T47D (cell line): ENCODE measurements at places on chromosomes 11 and 22.

DNA sequence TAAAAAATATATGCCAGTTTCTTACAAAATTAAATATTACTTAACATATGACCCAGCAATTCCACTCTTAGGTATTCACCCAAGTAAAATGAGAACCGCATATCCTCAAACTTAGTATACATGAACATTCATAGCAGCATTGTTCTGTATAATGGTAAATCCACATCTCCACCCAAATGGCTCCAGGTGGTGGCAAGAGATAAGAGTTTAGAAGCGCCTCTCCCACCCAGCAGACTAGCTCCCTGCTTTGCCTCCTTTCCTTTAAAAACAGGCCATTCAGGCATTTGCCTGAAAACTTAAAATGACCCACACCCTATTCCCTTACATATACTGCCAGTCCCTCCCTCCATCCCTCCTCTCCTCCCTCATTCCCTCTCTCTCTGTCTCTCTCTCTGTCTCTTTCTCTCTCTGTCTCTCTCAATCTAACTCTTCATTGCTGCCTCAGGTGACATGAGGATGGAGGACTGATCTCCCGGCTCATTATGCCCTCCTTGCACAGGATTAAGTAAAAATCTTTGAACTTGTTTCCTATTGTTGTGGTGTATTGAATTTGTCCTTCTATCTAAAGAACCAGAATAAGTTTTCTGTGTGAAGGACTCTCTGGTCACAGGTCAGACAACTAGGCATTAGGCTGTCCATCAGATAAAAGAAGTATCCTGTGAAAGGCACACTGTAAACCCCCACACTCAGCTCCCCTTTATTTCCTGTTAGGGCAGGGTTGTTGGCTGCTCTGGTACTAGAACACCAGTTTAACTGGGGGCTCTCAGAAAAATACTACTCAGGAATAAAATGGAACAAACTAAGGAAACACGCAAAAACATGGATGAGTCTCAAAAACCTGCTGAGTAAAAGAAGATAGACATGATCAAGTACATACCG, 48.3 kb downstream of the RRP8 start:
- DNase-seq: no peak

DNA sequence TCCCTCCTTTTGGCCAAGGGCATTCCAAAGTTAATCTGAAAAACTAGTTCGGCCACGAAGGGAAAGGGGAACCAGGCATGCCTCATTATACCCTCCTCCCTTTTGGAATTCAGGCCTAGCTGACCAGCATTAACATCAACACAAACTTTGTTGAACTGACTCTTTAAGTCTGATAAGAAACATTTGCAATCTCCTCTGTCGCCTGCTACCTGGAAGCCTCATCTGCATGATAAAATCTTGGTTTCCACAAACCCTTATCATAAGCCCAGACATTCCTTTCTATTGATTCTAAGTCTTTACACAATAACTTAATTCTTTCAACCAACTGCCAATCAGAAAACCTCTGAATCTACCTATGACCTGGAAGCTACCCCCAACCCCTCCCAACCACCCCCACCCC, 11.4 kb downstream of the POGLUT3 start:
- DNase-seq: no peak

- no peak for DNase-seq
Observed at GRCh38 chr22:35995772-35996171, 32.9 kb downstream of the RBFOX2 start.

DNA sequence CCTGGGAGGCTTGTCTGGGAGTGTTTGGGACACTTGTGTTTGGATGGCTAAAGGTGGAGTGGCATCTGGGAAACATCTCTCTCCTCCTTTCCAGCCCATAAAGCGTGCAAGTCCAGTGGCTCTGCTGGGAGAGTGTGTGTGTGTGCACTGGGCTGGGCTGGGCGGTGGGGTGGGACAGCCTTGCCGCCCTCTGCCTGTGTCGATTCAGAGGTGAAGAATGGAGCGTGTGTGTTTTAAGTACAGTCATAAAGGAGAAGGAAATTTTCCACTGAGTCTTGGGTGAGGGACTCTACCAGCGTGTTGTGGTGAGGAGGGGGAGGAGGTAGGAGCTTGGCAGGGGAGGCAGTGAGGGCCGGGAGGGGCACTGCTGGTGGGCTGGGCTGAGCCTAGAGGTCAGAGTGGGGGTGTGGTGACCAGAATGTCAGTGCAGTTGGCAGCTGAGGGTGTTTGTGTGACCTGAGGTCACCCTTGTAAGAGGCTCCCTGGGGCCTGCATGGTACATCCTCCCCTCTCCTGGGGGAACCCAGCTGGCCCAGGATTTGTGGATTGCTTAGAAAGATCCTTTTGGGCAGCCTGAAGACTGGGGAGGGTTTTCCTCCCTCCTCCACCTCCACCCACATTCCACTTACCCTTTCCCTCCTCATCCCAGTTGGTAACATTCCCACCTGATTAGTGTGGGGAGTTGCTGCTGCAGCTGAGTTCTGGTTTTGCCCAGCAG, 1.7 kb downstream of the TIMP3 start:
- no peak for DNase-seq

- no peak for DNase-seq
Observed at GRCh38 chr22:27212102-27212501, 554.7 kb downstream of the MIAT start.

GRCh38 chr11:73218106-73218829, at the start of gene P2RY2:
P2RY2 (plus strand) TSS chr11:73218281; CDS start chr11:73234160, 15,879 bp downstream.
- DNase-seq: peak; percentile 92

GRCh38 chr11:125250318-125251213, 86.0 kb downstream of the PKNOX2 start:
- DNase-seq: no peak

DNA sequence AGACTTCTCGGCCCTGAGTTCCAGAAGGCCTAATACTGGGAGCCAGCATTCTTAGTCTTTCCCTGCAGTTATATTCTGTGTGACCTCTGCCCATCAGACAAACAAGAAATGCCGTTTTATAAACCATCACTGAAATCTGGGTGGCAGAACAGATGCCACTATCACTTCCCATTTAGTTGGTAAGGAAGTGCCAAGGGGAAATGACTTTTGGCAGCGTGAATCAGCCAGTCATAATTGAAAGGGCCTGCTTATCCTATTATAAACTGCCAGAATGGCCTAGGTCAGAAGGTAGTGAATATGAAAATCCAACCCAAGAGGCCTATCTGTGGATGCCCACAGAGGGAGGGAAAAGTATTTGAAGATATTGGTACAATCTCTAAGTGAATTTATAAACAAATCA, 646.8 kb upstream of the CCDC90B start:
- DNase-seq: no peak

DNA sequence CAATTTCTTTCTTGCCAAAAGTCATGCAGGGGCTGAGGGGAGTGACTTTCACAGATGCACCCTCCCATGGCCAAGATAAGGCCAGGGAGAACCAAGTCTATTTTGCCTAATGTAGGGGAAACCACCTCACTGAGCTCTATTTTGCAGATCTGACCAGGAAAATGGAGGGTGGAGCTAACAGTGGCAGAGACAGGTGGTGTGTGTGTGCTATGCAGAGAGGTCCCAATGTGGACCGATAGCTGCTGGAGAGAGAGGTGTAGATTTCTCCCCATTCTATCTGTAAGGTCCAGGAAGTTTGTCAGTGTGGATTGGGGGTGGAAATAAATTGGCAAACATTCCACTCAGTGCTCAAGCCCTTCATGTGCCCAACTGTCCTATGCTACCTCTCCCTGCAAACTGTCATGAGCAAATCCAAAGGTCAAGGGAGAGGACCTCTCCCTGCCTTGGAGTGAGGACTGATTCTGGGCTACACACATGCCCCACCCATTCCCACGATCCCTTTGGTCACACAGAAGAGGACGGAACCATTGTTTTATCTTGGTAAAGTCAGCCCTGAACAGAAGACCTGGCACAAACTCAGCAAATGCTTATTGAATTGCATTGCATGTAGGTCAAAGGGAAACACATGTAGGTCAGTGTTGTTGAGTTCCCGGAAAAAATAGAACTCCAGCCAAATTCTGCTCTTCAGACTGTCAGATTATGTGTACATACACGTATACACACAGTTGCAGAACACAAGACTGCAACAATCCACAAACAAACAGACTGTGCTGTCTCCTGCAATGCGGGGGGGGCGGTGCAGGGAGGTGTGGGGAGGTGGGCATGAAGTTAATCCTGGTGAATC, 65.9 kb downstream of the C11orf58 start:
- DNase-seq: no peak

DNA sequence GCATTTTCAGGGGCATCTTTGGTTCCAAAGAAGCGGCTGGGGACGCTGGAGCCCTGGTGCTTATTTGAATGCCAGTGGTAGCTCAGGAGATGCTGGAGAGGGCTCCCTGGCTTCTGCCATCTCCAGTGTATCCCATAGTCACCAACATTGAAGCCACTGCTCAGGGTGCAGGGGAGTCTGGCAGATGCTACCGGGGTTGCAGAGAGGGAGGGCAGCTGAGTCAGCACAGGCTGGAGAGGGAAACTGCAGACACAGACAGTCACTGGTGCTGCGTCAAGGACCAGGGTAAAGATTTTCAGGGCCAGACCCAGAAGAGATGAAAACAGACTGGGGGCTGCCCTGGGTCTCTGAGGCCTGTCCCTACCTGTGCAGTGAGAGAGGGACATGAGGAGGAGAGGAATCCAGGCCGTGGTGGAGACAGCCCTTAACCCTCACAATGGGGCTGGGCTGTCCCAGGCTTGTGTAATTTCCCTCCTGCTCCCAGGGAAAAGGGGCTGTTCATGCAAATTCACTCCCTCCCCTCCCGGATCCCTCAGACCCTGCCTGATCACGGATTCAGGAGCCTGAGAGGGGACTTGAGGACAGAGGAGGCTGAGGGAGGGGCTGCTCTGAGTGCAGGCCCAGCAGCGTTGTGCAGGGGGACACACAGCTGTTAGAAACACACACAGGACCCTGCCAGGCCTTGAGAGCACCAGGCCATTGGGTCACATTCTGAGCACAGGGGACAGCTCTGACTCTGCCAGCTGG, 126.9 kb upstream of the GRK3 start:
- DNase-seq: no peak

- no peak for DNase-seq
Observed at GRCh38 chr11:128965485-128965884, 22.8 kb upstream of the TP53AIP1 start.

GRCh38 chr11:68263444-68264035, 8.2 kb downstream of the C11orf24 start:
- DNase-seq: no peak

DNA sequence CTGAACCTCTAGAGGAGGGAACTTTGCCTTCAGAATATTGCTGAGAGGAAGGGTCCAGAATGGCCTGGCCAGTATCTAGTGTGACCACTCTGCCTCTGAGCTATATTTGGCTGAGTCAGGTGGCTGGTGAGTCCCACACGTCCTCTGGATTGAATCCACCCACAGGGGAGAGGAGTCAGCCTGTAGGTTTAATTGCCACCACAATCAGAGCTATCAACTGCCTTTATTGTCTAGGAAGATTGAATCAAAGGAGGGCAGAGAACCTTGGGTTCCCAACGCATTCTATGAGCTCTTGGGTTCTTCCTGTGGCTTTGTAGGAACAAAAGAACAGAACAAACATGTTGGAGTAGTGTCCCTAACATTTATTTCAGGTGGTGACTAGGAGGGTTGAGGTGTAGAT, 67.7 kb downstream of the ST3GAL4 start:
- no peak for DNase-seq

DNA sequence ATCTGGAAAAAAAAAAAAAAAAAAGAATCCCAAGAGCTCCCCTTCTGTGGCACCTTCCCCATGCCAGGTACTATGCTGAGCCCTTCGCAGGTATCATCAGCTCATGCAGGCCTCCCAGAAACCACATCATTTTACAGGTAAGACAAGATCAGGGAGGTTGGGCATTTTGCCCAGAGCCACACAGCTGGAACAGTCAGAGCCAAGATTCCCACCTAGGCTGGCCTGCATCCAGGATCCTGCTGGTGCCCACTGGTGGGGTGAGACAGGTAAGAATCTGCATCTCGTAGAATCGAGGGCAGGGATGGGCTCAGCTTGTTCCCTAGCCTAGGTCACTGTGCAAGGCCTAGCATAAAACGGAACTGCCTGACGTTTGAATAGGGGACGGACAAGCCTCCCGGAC, 15.7 kb upstream of the MEN1 start:
- no peak for DNase-seq
